ENCODE measurements at places on chromosomes 5 and 9.

DNA sequence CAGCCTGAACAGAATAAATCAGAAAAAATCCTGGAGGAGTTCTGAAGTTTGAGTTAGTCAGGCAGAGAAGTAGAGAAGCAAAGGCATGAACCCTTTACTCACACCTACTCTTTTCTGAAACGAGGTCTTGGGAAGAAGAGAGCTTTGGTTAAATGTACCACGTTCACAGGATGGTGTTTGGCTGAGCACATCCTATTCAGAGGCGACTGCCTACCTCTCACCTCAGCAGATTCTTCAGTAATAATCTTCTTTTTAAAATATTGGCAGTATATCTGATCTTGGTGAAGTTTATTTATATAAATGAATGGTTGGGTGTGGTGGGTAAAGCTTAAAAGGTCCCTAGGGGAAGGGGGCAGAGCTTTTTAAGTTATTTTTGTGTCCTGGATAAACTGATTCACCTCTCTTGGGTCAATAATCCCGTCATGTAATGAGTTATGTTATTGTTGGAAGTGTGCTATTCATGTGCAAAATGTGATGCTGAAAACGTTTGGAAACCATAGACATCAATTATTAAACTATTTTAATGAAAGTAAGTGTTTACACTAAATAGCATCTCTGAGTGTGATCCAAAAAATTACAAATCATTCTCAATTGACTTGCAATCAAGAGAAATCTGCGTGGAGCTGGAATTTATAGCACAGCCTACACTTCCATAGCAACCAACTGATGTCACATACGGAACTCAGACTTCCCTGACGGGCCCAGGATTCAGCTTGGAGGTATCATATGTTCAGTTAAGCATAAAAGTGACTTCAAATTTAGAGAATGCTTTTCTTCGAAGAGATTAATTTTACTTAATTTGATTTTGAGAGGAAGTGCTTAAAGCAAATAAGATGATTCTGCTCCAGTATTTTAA is 94.3 kb upstream of the EQTN start:
- DNase-seq: no peak
- H3K4me3 ChIP-seq: no peak overlapping the region
- no peak overlapping the region for H3K27ac ChIP-seq
- peaks cover 62% of the 10 kb centered on the region for H3K4me1 ChIP-seq
- H3K36me3 ChIP-seq: no peaks in the 10 kb centered on the region
- no peaks in the 10 kb centered on the region for H3K27me3 ChIP-seq

DNA sequence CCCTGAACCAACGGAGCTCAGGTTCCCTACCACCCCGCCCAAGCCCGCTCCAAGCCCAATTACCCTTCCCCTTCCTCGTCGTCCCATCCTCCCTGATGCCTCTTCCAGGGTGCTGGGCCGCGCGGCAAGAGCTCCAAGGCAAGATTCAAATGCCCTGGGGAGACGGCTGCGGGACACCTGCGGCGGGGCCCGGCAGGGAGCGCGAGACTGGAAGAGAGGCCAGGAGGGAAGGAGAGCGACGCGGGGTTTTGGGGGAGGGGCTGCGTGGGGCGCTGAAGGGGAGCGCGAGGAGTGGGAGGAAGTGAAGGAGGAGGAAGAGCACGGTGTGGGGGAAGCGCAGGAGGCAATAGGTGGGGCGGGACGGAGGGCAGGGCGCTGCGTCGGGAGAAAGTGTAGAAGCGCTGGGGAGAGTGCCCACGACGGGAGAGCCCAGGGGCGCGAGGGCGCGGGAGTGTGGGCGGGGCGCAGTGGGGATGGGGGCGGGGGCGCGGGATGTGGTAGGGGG is 975 bp upstream of the NXNL2 start:
- H3K27me3 ChIP-seq: peaks cover 29% of the 10 kb centered on the region
- no peak overlapping the region for H3K4me3 ChIP-seq
- no peak for DNase-seq
- no peak overlapping the region for H3K27ac ChIP-seq
- H3K4me1 ChIP-seq: peaks cover 15% of the 10 kb centered on the region

- no peaks in the 10 kb centered on the region for H3K4me1 ChIP-seq
- H3K27me3 ChIP-seq: no peaks in the 10 kb centered on the region
- no peak for DNase-seq
Measured at GRCh38 chr9:75358846-75359245, 270.5 kb downstream of the OSTF1 start.

DNA sequence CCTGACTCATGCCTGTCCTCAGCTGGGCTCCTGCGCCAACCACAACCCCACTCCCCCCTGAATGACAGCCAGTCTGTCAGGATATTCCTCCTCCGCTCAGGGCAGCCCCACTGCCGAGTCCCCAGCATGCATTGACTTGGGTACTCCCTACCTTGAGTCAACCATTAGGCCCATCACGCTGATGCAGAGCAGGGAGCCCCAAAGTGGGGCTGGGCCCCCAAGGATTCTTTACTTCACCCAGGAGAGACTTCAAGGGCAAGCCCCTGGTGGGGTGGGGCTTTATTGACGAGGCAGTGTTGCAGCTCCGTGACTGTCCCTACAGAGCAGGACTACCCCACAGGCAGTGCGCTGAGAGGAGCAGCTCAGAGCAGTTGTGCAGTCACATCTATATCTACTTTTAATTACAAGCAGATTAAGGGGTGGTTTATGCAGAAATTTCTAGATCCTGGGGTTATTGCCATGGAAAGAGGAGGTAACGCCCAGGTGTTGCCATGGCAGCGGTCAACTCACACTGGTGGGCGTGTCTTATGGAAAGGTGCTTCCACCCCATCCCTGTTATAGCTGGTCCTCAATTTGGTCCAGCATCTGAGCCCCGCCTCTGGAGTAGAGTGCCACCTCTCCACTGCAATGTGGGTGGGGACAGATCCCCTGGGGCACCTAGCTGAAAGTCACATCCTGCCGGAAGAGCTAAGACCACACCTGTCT is 32.1 kb upstream of the FCN1 start:
- H3K36me3 ChIP-seq: no peaks in the 10 kb centered on the region
- no peaks in the 10 kb centered on the region for H3K27me3 ChIP-seq
- no peak overlapping the region for H3K4me3 ChIP-seq
- no peak overlapping the region for H3K27ac ChIP-seq

DNA sequence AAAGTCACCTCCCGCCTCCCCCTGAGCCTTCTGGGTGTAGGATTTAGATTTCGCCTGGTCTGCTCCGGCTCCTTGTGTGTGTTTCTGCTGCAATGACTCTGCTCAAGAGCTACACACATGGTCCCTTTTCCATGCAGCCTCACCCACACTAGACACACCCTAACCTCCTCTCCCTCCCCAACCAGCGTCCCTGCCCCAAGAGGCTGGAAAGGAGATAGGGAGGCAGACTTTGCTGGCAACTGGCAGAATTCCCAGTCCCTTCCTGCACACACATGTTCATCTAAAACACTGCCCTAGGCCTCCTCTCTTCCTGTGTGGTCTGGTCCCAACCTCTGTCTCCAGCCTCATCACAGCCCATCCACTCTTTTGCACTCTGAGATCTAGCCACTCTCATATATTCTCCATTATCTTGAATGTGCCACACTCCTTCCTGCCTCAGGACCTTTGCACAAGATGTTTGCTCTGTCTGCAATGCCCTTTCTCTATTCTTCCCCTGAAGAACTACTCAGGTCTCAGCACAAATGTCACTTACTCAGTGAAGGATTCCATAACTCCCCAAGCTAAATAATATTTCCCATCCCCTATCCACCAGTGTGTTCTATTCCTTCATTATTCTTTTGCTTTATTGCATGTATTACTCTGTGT is 253.8 kb downstream of the CDK5RAP2 start:
- H3K27ac ChIP-seq: no peak overlapping the region
- no peaks in the 10 kb centered on the region for H3K4me1 ChIP-seq

- no peak overlapping the region for H3K27ac ChIP-seq
- H3K36me3 ChIP-seq: no peaks in the 10 kb centered on the region
- no peaks in the 10 kb centered on the region for H3K4me1 ChIP-seq
- no peak overlapping the region for H3K4me3 ChIP-seq
- no peaks in the 10 kb centered on the region for H3K27me3 ChIP-seq
Measured at GRCh38 chr5:82072138-82072537, 100.3 kb downstream of the ATG10 start.

DNA sequence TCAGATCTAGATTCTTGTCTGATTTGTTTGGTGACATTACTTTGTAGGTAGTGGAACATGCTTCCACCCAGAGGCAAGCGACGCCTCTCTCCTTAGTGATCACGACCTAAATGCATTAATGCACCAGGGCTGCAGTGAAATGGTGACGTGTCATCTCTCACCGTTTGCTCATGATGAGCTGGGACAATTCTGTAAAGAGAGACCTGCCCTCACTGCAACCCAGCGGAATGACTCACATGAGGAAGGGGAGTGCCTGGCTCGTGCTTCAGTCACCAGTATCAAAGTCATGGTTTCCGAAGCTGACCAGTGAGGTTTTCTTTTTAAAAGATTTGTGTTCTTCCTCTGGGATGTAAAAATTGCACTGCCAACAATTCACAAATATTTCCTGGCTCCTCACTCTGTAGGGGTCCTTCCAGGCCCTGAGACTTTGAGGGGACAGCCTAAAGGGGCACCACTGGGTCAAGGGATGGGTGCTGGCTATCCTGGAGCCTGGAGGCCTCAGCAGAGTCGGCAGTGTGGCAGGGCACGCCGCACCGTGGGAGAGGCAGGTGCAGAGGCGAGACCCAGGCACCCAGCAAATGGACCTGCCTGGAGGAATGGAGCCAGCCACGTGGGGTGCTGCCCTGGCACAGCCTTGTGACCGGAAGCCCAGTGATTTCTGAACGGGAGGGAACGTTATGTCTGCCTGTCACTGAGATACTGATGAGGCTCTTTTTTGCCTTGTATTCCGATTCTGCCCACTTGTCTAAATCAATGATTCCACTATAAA is 17.3 kb downstream of the QSOX2 start:
- H3K27me3 ChIP-seq: no peaks in the 10 kb centered on the region
- H3K4me1 ChIP-seq: peaks cover 52% of the 10 kb centered on the region
- peak overlapping the region; percentile 95 for H3K27ac ChIP-seq
- no peak for DNase-seq
- H3K4me3 ChIP-seq: no peak overlapping the region
- no peaks in the 10 kb centered on the region for H3K36me3 ChIP-seq
